ENCODE measurements at places on chromosomes 1 and 21.

DNA sequence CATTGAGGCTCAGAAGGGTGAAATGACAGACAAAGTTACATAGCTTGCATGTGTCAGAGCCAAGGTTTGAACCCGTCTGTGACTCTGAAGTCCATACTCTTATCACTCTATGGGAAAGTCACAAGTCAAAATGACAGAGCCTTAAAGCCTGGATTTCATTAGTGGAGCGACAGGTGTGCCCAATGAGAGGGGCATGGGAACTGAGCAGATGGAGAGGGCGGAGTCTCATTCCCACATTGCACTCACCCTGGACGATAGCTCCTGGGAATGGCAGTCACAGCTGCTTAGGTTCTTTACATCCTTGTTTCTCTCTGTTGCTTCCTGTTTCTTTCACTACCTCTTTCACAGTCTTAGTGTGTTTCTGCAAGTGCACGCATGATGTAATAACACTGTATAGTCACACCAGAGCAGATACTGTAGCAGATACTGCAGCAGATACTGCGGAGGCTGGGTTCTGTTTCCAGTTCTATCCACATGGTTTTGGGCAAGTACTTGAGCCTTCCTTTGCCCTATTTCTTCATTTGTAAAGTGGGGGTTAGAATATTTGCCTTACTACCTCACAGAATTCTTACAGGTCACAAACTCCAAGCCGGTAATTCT is 127.2 kb downstream of the ZSCAN20 start:
- no peak for DNase-seq

- DNase-seq: no peak
Measured at GRCh38 chr1:204230211-204230610, 16.4 kb upstream of the GOLT1A start.

DNA sequence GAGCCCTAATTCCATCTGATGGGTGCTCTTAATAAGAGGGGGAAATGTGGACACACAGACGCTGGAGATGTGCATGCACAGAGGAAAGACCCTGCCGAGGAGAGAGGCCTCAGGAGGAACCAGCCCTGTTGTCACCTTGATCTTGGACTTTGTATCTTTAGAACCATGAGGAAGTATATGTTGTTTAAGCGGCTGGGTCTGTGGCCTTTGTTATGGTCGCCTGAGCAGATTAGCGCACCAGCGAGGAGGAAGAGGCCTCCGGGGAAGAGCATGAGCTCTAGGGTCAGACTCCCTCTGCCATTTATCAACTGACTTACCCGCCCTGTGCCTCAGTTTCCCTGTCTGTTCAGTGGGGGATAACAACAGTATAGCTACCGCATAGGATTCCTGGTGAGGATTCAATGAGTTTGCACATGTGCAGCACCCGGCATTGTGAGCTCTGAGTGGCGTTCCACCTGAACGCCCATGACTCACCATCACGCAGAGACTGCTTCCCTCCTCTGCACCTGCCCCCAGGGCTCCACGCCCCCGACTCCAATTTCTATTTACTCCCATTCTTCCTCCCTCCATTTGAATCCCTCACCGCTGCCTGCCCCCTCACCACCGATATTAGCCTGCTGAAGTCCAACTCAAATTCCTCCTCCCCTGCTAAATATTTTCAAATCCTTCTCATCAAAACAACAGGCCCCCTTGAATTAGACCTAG is 67.2 kb downstream of the ATP5PO start:
- no peak for DNase-seq

GRCh38 chr1:199447906-199448305 is 579.6 kb upstream of the NR5A2 start:
- DNase-seq: no peak

DNA sequence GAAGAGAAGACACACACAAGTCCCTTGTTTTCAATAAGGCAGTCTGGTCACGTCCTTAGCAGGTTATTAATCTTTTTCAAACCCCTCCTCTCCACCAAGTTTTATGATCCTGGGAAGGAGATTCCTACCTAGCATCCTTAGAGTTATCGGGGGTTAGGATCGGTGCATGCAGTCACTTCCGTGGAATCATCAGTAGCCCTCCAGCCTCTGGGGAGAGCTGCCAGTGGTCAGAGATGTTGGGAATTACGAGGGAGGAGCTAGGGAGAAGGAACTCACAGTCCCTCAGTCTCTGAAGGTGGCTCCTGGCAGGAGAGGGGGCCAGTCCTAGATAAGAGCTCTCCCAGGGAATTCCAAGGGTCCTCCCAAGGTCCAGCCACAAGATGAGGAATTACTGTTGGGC is 57.7 kb upstream of the ATP5PO start:
- DNase-seq: no peak

DNA sequence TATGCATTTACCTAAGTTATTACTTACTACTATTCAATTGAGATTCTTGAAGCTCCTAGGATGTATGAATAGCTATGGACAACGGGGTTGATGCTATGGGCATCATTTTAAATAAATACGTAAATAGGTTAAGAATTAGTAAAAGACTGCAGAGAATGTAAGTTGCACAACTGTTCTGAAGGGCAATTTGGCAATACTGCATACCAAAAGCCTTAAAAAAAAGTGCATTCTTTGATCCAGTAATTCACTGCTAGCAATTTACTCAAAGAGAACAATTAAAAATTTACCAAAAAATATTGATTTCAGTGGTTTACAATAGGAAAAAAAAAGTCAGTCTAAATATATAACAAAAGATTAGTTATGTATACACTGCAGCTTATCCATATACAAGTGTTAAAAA is 3.5 kb downstream of the ARPC5 start:
- DNase-seq: no peak

DNA sequence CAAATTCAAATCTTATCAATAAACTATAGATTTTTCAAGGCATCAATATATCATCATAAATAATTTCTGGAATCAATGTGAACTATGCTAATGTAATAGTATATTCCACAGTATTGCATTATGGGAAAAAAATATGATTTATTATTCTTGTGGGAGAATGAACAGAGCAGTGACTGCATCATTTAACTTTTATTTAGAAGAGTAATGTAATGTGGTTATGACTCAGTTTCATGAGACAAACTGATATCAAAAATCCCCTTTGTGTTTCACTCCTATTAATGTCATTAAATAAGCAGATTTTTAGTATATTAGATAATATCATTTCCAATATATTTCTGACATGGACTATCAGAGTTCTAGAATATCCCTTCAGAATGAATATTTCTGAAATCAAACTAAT is 187.6 kb downstream of the LRRC40 start:
- DNase-seq: no peak

DNA sequence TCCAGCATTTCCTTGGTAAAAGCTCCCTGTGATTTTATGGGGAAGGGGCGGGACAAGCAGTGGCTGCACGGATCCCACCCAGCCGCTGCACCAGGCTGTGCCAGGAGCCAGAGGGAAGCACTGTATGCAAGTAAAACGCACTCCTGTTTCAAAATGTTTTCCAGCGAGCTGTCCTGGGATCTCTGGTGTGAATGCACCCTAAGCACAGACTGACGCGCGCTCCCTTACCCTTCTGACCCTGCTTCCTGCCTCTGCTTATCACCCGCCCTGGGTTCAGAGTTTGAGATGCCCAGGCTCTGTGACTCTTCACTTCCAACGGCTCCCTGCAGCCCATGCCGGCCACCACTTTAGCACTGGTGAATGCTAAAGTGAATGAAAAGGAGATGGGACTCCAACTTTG is 131.2 kb downstream of the RHOU start:
- no peak for DNase-seq

DNA sequence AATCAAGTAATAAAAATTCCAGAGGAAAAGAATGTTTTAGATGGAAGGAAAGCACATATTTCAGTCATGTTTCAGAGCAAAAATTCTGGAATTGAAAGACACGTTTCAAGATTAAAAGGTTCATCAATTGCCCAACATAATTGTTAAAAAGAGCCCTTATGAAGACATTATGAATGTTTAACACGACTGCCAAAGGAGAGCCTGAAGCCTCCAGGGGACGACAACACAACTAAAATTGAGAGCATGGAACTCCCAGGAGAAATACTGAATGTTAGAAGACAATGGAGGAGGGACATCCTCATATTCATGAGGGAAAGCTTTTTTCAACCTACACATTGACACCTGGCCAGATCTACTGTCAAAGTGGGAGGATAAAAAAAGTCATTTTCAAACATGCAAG is 16.0 kb downstream of the OR2T11 start:
- DNase-seq: no peak

- no peak for DNase-seq
Measured at GRCh38 chr21:14712121-14712715, 166.1 kb upstream of the SAMSN1 start.

Data from nucleus accumbens (tissue), 56 donors.